ENCODE measurements at places on chromosomes 12 and 14.
A peak's percentile ranks its signal among the peaks of the same experiment; 100 is the strongest.

DNA sequence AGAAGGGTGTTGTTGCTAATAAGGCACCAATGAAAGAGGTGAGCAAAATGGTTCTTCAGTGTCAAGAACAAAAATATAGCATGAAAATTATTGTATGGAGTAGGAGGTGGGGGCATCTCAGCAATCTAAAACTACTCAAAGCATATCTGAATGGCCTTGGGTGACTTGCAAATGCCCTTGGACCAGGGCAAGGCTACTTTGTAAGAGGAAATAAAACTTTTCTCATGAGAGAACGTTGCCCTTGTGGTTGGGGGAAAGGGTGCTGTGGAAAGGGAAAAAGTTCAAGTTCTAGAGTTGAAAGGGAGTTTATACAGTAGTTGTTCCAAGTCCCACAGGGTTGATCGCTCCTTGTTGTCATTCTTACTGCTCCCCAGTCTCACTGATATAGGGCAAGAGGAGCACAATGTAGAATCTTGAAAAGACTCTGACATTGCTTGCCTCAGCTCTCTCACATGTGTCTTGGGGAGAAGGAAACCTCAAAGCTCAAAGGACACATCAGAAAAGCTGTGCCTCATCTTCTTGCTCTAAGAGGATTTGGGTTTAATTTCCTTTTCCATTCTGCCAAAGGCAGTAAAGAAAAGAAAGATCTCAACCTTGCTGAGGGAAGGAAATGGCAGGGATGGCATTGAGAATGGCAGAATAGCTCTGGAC lies 270.5 kb downstream of the DUSP6 start:
- no peak for DNase-seq

DNA sequence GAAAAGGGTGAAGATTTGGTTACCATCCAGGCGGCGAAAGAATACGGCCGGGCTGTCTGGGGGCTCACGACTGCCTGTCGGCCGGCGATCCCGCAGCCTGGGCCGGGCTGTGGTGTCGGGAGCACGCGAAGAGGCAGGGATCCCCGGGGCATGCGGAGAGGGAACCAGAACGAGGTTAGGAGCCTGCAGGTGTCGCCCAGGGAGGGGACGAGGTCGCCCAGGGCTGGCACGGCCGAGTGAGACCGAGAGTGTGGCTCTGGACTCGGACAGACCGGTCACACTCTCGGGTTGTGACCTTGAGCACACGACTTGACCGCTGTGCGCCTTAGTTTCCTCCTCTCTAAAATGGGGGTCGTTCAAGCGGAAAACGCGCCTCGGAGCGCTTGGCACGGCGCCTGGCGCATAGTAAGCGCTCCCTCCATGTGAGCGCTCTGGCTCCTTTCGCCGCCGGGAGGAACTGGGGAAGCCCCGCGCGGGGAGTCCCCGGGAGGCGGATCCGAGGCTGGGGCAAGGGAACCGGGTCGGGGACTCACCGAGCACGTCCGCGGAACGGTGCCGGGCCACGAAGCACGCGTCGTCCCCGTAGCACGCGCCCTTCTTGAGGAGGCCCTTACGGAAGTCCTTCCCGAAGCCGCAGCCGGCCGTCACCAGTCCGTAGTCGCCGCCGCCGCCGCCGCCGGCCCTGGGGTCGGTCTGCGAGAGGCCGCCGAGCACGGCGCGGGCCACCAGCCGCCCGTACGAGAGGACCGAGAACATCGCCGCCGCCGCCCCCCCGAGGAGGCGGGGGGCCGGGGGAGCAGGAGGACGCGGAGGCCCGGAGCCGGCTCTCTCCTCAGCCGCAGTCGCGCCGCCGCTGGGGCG lies 612 bp downstream of the PPTC7 start:
- DNase-seq: peak; percentile 70

- no peak for DNase-seq
These were observed 272.3 kb upstream of the NOVA1 start for GRCh38 chr14:26870096-26870495.

DNA sequence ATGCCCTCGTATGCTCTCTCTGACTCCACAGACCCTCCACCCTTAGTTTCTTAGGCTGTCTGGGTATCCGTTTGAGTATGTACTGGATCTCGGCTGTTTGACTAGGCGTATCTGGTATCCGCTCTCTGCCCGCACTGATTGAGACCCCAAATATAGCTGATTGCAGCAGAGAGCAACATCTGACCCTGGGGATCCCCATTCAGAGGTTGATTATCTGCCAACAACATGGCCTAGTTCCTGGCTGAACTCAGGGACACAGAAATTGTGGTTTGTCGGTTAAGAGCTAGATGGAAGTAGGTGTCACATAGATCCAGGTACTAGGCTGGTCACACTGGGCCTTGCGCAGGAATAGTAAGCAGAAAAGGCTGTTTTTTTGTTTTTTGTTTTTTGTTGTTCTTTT lies 359.9 kb downstream of the FUT8 start:
- DNase-seq: no peak
